ENCODE measurements at places on chromosomes 12 and 14. TPM values are rescaled to one million over a fixed set of nuclear protein-coding genes. Genes with fewer than 3 reads are reported as not detected.

The HAL gene
- under 0.01 TPM for total RNA-seq

The VDR gene
- 2.7 TPM for total RNA-seq

The KERA gene
- total RNA-seq, result not detected

The FAM186B gene
- 0.22 TPM for total RNA-seq

The CD69 gene
- 0.11 TPM for total RNA-seq

The PUS7L gene
- total RNA-seq, result 24.9 TPM

The NPFF gene
- total RNA-seq, result not detected

The RPS6KL1 gene
- total RNA-seq, result 1.1 TPM

All from uterine smooth muscle cell (primary cell).